Midbrain (tissue), 1 donor: ENCODE measurements at places on chromosomes 13 and 19.

GRCh38 chr19:29483641-29483920 lies 42.2 kb upstream of the VSTM2B start:
- no peak for DNase-seq

- DNase-seq: no peak
These were observed 15.5 kb upstream of the ISYNA1 start for GRCh38 chr19:18453269-18454024.

DNA sequence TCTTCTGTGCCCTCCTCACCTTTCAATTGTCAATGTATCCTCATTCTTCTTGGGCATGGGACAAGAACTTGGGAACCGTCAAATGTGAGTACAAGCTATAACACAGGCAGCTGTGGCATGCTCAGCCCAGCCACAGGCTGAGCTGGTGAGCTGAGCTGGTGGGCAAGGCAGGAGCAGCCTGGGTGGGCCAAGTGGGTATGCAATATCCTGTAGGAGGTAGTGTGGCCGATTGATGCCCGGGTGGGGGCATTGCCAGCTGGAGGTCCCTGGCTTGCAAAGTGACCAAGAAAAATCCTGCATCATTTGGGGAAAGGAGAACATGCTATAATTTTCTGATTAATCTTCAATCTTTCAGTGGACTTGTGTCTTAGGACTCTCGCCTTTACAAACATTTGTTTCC lies 507.2 kb upstream of the SLC10A2 start:
- no peak for DNase-seq

DNA sequence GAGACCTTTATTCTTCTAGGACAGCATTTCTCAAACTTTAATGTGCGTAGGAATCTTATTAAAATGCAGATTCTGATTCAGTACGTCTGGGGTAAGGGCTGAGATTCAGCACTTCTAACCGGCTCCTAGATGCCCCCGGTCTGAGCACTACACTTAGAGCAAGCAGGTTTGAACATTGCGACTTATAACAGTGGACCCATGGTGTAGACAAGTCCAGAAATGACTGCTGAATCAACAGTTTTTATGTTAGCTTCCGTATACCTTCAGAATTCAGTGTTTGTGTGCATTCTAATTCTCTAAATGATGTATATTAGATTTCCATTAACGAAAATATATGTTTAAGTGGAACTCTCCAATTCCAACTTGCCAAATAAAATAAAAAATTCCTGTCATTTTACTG lies 17.5 kb upstream of the CPB2 start:
- DNase-seq: no peak

DNA sequence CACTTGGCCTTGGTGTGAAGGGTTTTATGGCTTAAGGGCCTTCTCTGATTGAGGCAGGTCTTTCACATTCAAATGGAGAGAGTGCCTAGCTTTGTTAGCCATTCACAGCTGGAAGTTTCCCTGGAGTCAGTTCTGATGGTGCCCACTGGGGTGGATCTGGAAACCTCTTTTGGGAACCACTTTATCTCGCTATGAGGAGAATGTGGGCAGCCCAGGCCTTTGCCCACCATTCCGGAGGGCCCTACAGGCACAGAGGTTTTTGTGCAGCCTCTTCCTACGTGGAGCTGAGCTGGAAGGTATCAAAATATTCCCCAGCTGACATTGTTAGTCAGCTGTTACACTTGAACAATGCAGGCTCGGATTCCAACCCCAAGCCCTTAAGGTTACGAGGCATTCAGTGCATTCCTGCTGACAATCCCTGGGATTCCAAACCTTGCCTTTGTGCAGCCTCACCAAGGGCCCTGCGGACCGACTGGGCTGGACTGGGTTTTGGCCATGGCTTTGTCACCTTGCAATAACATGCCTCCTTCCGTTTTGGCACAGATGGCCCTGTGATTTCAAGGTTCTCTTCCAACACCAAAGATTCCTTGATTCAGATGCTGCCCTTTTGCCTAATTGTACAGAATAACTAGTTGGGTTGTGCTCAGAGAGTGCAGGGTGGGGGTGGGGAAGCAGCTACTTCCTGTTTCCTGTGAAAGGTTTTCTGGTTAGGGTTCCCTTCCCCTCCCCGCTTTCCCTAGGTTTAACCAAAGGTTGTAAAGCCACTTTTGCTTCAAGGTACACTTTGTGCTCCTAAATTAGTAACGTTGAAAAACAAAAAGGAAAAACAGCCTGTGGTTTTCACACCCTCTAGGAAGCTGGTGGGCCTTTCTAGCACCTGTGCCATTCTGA lies 27.0 kb downstream of the SAE1 start:
- no peak for DNase-seq

DNA sequence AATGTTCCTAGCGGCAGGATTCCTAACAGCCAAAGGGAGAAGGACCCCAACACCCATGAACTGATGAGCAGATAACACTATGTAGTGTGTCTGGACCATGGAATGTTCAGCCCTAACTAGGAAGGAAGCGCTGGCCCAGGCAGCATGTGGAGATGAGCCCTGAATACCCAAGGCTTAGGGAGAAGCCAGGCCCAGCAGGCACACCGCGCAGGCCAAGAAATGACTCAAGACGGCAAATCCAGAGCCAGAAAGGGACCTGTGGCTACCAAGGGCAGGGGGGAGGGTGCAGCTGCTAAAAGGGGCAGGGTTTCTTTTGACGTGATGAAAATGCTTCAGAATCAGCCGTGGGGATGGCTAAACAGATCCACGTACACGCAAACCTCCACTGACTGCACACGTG lies 20.7 kb upstream of the TINCR start:
- DNase-seq: peak; percentile 34
